ENCODE measurements at places on chromosomes 2 and 18. TPM values are rescaled to one million over a fixed set of nuclear protein-coding genes. Genes with fewer than 3 reads are reported as not detected.

GRCh38 chr2:172081221-172082022 lies 3.9 kb upstream of the DLX1 start:
- no peak for DNase-seq
- H3K36me3 ChIP-seq: peaks cover 2% of the 10 kb centered on the region
- H3K27ac ChIP-seq: no peak overlapping the region
- H3K4me1 ChIP-seq: peaks cover 36% of the 10 kb centered on the region
- H3K4me3 ChIP-seq: no peak overlapping the region

GRCh38 chr2:240023792-240024191 lies 1.4 kb downstream of the NDUFA10 start:
- DNase-seq: peak; percentile 19
- H3K4me1 ChIP-seq: peaks cover 25% of the 10 kb centered on the region
- H3K27me3 ChIP-seq: peaks cover 2% of the 10 kb centered on the region
- peak overlapping the region; percentile 91 for H3K4me3 ChIP-seq

DNA sequence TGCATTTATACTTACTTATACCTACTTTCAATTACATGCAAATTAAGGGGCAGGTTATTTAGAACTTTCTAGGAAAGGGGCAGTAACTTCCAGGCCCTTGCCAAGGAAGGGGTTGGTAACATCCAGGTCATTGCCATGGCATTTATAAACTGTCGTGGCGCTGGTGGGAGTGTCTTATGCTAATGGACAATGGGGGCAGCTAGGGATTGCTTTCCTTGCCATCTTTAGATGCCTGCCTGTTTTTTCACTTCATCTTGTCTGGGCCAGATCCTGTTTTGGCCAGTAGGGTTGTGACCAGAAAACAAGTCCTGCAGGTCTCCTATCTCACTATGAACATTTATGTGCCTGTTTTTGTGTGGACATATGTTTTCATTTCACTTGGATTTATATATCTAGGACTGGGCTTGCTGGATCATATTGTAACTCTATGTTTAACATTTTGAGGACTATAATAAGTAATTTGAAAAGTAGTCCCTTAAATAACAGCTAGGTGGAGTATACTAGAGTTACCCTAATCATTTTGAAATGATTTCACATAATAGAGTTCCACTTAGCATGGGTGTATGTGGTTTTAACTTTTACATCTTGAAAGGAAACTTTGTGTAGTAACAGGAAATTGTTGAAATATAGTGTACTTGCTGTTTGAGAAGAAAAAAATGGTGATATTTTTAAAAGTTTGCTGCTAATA lies 56.1 kb downstream of the LCLAT1 start:
- peaks cover 38% of the 10 kb centered on the region for H3K36me3 ChIP-seq
- no peaks in the 10 kb centered on the region for H3K27me3 ChIP-seq
- H3K27ac ChIP-seq: peak overlapping the region; percentile 86
- DNase-seq: no peak
- no peak overlapping the region for H3K4me3 ChIP-seq
- peaks cover 41% of the 10 kb centered on the region for H3K4me1 ChIP-seq

- no peaks in the 10 kb centered on the region for H3K27me3 ChIP-seq
- DNase-seq: no peak
- no peak overlapping the region for H3K27ac ChIP-seq
- H3K4me3 ChIP-seq: no peak overlapping the region
These were observed 202.3 kb downstream of the MREG start for GRCh38 chr2:215811003-215811402.

DNA sequence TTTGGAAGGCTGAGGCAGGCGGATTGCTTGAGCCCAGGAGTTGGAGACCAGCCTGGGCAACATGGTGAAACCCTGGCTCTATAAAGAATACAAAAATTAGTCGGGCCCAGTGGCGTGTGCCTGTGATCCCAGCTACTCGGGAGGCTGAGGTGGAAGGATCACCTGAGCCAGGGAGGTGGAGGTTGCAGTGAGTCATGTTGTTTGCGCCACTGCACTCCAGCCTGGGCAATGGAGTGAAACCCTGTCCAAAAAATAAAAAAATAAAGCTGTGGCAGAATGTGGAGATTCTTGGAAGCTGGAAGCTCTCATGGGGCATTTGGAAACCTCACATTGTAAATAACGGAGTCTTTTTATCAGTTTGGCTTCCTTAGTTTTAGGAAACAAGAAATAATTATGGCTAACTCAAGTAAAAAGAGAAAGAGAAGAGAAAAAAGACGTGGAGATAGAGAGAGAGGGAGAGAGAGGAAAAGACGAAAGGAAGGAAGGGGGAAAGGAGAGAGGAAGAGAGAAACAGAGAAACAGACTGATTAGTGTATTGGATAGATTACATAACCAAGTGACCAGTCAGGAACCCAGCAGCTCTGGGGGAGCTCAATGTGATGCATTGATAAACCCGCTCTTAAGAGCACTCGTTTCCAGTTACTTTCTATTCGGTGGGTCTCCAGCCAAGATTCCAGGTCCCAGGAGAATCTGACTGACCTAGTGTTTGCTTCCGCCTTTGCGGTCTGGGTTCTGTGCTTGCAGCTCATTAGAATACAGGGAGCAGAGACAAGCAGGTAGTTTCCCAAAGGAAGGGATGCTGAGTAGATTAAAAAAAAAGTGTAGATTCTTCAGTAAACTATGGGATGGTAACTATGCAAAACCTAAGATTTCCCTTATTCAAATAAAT lies 1.1 kb upstream of the SPAST start:
- peak; percentile 24 for DNase-seq
- H3K4me3 ChIP-seq: peak overlapping the region; percentile 97
- no peaks in the 10 kb centered on the region for H3K27me3 ChIP-seq
- H3K4me1 ChIP-seq: peaks cover 19% of the 10 kb centered on the region

GRCh38 chr18:543447-544078 lies 36.6 kb upstream of the CETN1 start:
- no peaks in the 10 kb centered on the region for H3K27me3 ChIP-seq
- H3K4me3 ChIP-seq: no peak overlapping the region
- H3K27ac ChIP-seq: no peak overlapping the region
- no peaks in the 10 kb centered on the region for H3K4me1 ChIP-seq
- H3K36me3 ChIP-seq: no peaks in the 10 kb centered on the region
- no peak for DNase-seq

DNA sequence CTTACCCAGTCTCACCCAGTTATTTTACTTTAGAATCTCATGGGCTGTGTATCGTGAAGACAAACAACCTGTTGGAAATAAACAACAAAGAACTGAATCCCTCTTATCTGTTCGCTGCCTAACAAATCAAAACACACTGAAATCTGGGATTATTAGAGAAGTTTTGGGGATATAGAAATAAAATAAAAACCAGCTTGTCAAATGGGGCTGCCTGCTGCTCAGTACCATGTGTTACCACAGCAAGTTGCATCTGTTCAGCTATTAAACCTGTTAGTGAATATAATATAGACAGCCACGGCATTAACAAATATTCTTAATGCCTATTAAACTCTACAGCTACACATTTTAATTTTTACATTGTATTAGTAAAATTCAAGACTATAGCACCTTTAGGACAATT lies 810.8 kb downstream of the NRXN1 start:
- no peaks in the 10 kb centered on the region for H3K36me3 ChIP-seq
- no peak for DNase-seq
- H3K4me1 ChIP-seq: no peaks in the 10 kb centered on the region
- no peak overlapping the region for H3K27ac ChIP-seq
- no peak overlapping the region for H3K4me3 ChIP-seq

GRCh38 chr18:22275706-22276333 lies 106.4 kb downstream of the GATA6 start:
- H3K27ac ChIP-seq: no peak overlapping the region
- no peak overlapping the region for H3K4me3 ChIP-seq
- H3K4me1 ChIP-seq: no peaks in the 10 kb centered on the region
- no peaks in the 10 kb centered on the region for H3K27me3 ChIP-seq

DNA sequence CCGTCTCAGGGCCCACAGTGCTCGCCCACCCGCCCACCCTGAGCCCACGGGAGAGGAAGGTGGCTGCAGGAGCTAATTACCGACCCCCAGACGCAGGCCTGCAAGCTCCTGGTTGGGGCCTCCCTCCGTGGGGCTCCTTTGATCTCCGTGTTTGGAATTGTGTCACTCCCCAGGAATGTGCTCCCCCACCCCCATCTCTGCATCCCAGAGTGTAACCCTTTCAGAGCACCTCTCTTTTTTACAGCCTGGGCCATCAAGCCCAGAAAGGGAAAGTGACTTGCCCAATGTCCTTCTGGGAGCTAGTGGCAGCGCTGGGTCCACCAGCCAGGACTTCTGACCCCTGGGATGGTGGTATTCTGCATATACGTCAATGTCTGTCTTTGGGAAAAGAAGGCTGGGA lies 335.1 kb downstream of the CYRIA start:
- H3K4me3 ChIP-seq: no peak overlapping the region
- H3K36me3 ChIP-seq: no peaks in the 10 kb centered on the region
- no peak overlapping the region for H3K27ac ChIP-seq
- H3K27me3 ChIP-seq: peaks cover 2% of the 10 kb centered on the region
- no peak for DNase-seq
- H3K4me1 ChIP-seq: no peaks in the 10 kb centered on the region

DNA sequence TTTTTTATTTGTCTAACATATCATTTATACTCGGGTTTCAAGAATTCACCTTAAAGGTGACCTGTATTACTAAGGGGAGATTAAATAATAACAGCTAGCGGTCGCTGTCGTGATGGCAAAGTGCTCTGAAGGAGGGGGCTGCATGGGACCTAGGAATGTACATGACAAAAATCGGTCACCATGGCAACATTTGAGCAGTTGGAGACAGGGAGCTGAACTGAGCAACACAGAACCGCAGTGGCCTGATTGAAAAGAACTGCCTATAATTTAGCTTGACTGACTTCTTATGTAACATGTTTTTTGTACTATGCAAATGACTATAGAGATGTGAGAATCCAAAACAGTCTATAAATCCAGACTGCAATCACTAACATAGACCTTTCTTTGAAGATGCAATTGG lies 34.3 kb upstream of the EPHA4 start:
- peaks cover 9% of the 10 kb centered on the region for H3K27me3 ChIP-seq
- no peaks in the 10 kb centered on the region for H3K36me3 ChIP-seq
- no peak for DNase-seq
- H3K4me1 ChIP-seq: no peaks in the 10 kb centered on the region
- no peak overlapping the region for H3K27ac ChIP-seq

GRCh38 chr2:233130481-233131020 lies 70.4 kb downstream of the INPP5D start:
- H3K36me3 ChIP-seq: peaks cover 58% of the 10 kb centered on the region
- DNase-seq: no peak
- peak overlapping the region; percentile 20 for H3K27ac ChIP-seq
- H3K27me3 ChIP-seq: no peaks in the 10 kb centered on the region
- H3K4me1 ChIP-seq: peaks cover 13% of the 10 kb centered on the region

- H3K4me1 ChIP-seq: no peaks in the 10 kb centered on the region
- H3K4me3 ChIP-seq: no peak overlapping the region
- no peaks in the 10 kb centered on the region for H3K36me3 ChIP-seq
- H3K27ac ChIP-seq: no peak overlapping the region
- peaks cover 4% of the 10 kb centered on the region for H3K27me3 ChIP-seq
These were observed 354.1 kb downstream of the DLGAP1 start for GRCh38 chr18:4101009-4101408.

GRCh38 chr2:214519258-214519818 lies 108.5 kb downstream of the VWC2L start:
- H3K36me3 ChIP-seq: no peaks in the 10 kb centered on the region

- peaks cover 3% of the 10 kb centered on the region for H3K36me3 ChIP-seq
- no peak for DNase-seq
- peaks cover 11% of the 10 kb centered on the region for H3K4me1 ChIP-seq
- H3K27me3 ChIP-seq: no peaks in the 10 kb centered on the region
These were observed 87.0 kb upstream of the PROKR1 start for GRCh38 chr2:68556381-68556780.

GRCh38 chr2:10579441-10579840 lies 110.3 kb downstream of the NOL10 start:
- peaks cover 12% of the 10 kb centered on the region for H3K4me1 ChIP-seq
- no peak overlapping the region for H3K4me3 ChIP-seq
- no peaks in the 10 kb centered on the region for H3K27me3 ChIP-seq
- peaks cover 40% of the 10 kb centered on the region for H3K36me3 ChIP-seq

DNA sequence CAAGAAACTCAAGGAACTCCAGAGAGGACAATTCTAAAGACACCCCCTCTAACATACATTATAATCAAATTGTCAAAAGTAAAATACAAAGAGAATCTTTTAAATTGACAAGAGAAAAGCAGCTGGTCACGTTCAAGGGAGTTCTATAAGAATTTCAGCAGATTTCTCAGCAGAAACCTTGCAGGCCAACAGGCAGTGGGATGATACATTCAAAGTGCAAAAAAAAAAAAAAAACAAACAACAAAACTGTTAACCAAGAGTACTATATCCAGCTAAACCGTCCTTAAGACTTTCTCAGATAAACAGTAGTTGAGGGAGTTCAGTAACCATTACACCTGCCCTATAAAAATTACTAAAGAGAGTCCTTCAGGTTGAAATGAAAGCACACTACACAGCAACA lies 33.9 kb downstream of the CCDC138 start:
- DNase-seq: no peak
- H3K27me3 ChIP-seq: no peaks in the 10 kb centered on the region

GRCh38 chr2:23698721-23699579 lies 228.0 kb downstream of the ATAD2B start:
- no peaks in the 10 kb centered on the region for H3K27me3 ChIP-seq
- H3K4me1 ChIP-seq: no peaks in the 10 kb centered on the region
- H3K4me3 ChIP-seq: no peak overlapping the region
- peaks cover 5% of the 10 kb centered on the region for H3K36me3 ChIP-seq
- peak; percentile 2 for DNase-seq

- H3K36me3 ChIP-seq: no peaks in the 10 kb centered on the region
- DNase-seq: no peak
- no peaks in the 10 kb centered on the region for H3K4me1 ChIP-seq
- H3K27me3 ChIP-seq: peaks cover 11% of the 10 kb centered on the region
- no peak overlapping the region for H3K27ac ChIP-seq
- H3K4me3 ChIP-seq: no peak overlapping the region
These were observed 134.7 kb downstream of the TPGS2 start for GRCh38 chr18:36693931-36694620.

- no peaks in the 10 kb centered on the region for H3K4me1 ChIP-seq
- DNase-seq: no peak
- no peak overlapping the region for H3K4me3 ChIP-seq
- H3K36me3 ChIP-seq: no peaks in the 10 kb centered on the region
- no peaks in the 10 kb centered on the region for H3K27me3 ChIP-seq
These were observed 8.6 kb upstream of the DSC1 start for GRCh38 chr18:31171144-31171839.

DNA sequence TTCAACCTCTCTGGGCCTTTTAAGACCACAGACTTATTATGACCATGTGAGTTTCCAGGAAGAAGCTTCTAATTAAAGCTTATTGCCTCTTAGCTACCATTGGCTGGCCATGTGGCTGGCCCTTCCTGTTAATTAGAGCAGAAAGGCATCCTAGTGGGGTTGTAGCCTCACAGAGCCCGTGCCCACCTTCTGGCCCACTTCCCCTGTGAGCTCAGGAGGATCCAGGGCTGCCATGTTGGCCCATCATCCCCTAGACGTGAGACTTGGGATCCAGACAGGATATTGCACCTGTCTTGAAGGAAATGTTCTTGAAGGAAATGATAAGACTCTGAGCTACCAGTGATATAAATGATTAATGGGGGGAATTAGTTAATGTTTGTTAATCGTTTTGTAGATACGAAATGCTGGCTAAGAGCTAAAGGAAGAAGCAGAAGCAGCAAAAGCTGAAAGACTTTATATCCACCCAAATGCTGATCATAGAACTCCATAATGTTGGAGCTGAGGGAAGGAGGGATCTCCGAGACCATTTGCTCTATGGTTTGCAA lies 255.4 kb downstream of the CLIP4 start:
- H3K36me3 ChIP-seq: no peaks in the 10 kb centered on the region
- peaks cover 23% of the 10 kb centered on the region for H3K27me3 ChIP-seq
- no peak overlapping the region for H3K4me3 ChIP-seq
- H3K4me1 ChIP-seq: no peaks in the 10 kb centered on the region
- H3K27ac ChIP-seq: no peak overlapping the region
- no peak for DNase-seq

FAM124B gene
- 0.87 TPM for total RNA-seq

AMMECR1L gene
- total RNA-seq: 12.8 TPM

DYSF gene
- not detected for total RNA-seq

ZSWIM2 gene
- not detected for total RNA-seq

SP9 gene
- total RNA-seq: not detected

TTC39C gene
- 22.2 TPM for total RNA-seq

All from activated CD4-positive, alpha-beta T cell treated with anti-CD3 and anti-CD28 coated beads for 36 hours (primary cell).